Stimulated activated CD8-positive, alpha-beta memory T cell treated with anti-CD3 and anti-CD28 coated beads, Interleukin-2, amount 100 ng/mL, for 1 hour (primary cell): ENCODE measurements at places on chromosomes 12 and 14.

DNA sequence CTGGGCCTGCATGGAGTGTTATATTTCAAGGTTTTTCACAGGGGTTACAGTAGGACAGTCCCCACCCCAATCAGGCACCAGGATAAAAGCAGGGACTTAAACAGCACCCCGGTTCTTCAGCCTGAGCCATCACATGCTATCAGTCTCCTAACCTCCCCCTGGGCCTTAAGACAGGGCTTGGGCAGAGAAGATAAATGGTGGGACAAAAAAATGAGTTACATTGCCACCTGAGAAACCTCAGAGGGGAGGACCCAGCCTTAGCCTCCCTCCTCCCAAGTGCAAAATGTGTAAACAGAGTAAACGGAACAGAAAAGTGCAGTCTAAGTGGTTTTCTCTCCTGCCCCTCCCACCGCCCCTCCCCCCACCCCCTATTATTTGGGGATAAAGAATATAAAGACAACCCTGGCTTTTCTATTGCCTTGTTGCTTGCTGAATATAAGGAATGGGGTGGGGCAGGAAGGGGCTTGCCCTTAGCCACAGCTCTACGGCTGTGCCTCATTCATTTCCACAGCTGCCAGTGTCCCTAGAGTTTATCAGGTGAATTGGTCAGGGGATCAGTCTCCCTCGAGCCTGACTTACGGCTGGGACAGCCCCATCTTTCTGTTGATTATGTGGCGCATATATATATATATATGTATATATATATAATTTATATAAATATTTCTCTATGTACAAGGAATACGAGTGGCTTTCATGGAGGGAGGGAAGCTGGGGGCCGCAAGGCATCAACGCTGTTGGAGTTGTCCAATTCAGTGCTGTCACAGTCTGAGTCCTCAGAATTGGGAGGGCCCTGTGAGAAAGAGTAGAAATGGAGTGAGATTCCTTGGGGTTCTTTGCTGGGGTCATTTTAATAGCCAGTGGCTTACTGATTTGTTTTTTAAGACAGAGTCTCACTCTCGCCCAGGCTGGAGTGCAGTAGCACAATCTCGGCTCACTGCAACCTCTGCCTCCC lies 18.5 kb downstream of the MAP3K12 start:
- DNase-seq: no peak

DNA sequence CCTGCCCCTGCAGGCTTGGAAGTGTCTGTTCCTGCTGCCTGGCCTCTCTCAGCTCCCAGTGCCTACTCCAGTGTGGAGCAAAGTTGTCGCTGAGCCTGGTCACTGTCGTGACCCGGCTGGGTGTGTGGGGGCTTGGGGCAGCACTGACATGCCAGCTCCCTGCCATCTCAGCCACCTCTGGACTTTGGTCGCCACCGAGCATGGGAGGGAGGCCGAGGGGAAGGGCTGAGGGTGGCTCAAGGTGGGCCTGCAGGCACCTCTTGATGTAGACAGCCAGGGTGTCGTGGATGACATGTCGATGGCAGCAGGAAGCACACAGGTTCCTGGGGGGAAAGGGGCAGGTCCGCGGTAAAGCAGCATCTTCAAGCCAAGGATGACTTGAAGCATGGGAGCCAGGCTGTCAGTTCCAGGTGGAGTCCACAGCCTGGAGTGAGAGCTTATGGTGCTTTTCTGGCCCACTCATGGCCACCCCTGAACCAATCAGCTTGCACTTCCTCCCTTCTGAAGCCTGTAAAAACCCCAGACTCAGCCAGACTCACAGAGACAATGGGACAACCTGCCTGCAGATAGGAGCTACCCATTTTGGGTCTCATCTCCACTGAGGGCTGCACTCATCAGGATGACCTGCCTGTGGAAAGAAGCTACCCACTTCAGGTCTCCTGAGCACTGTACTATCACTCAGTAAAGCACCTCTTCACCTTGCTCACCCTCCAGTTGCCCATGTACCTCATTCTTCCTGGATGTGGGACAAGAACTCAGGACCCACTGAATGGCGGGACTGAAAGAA lies 210.1 kb downstream of the MON2 start:
- no peak for DNase-seq

GRCh38 chr12:46459861-46460545 lies 87.4 kb upstream of the SLC38A2 start:
- DNase-seq: no peak

DNA sequence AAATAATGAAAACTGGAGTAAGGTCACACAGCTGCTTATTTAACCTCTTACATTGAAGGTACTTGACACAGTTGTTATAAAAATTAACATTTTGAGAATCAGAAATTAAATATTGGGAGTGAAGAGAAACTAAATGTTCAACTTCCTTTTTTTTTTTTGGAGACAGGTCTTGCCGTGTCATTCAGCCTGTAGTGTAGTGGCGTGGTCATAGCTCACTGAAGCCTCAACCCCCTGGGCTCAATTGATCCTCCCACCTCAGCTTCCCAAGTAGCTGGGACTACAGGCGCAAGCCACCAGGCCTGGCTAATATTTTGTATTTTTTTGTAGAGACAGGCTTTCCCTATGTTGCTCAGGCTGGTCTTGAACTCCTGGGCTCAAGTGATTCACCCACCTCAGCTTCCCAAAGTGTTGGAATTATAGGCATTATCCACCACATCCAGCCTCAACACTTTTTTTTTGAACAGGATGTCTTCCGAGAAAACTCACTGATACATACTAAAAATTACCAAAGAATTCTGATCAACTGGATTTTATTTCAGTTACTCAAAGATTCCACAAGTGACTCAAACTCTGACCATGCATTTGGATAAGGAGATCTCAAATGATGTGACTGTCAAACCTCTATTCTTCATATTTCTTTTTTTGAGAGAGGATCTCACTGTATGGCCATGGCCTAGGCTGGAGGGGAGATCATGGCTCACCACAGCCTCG lies 35.4 kb downstream of the SGPP1 start:
- no peak for DNase-seq

DNA sequence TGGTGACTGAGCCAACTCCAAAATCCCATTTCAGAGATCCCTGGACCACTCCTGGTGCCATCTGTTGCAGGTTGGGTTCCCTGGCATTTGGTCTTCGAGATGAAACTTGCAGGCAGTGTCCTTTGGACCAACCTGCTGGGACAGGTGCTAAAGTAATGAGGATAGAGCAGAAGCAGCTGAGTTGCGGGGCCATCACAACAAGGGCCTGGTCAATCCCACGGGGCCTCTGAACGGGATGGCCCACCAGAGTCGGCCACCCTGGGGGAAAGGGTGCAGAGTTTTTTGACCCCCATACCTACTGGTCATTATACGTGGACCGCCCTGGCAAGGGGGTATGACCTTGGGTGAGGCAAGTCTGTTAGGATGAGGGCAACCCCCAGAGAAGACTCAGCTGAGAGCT lies 39.3 kb downstream of the DLK1 start:
- no peak for DNase-seq

DNA sequence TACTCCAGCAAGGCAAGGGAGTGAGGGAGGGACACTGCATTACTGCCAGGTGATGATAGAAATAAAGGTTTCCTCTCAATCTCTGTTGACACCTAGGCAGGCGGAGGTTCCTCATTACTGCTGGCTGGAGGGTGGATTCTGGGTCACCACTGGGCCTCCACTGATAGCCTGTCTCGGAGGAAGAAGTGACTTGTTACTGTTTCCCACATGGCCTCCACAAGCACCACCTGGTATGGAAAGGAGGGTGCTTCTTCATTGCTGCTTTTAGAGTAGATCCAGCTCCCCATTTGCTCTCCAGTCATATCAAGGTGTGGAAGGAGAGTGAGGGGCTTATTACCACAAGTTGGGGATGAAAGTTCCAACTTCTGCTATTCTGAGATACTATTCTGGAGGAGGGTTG lies 6.4 kb downstream of the PRR4 start:
- no peak for DNase-seq
